ENCODE measurements at places on chromosomes 7 and 10. TPM values are rescaled to one million over a fixed set of nuclear protein-coding genes. Genes with fewer than 3 reads are reported as not detected.

ZNF511 gene
- 44.8 TPM for total RNA-seq

ERVW-1 gene
- total RNA-seq = not detected

EGFR gene
- total RNA-seq = 62.7 TPM

DNA sequence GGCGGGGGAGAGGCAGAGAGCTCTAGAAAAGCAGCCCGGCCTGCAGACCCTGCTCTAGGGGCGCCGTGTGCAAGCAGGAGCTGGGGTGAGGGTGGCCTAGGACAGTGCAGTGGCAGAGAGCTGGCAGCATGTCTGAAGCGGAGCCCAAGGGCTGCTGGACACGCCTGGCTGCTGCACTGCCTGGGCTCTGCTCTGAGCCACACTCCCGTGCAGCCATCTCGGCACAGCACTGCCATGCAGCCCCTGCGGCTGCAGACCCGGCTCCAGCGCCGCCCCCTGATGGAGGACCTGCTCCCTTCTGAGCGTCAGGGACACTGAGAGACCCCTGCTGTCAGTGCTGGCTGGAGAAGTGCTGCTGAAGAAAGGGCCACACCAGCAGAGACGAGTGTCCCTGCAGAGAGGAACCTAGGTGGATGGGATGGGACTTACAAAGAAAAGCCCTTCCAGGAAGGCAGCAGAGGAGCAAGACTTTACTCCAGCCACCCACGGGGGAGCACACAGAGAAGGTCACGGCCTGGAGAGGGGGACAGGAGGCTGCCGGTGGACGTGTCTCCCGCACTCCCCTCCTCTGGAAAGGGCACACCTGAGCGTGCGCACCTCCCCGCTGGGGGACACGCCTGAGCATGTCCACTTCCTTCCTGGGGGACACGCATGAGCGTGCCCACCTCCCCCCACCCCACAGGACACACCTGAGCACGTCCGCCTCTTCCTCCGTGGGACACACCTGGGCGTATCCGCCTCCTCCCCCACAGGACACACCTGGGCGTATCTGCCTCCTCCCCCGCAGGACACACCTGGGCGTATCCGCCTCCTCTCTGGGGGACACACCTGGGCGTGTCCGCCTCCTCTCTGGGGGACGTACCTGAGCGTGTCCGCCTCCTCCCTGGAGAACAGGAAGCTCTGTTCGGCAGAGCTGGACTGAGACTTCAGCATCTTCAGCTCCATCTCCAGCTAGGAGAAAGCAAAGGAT lies 252.9 kb downstream of the MAD1L1 start:
- peak; percentile 40 for DNase-seq

DNA sequence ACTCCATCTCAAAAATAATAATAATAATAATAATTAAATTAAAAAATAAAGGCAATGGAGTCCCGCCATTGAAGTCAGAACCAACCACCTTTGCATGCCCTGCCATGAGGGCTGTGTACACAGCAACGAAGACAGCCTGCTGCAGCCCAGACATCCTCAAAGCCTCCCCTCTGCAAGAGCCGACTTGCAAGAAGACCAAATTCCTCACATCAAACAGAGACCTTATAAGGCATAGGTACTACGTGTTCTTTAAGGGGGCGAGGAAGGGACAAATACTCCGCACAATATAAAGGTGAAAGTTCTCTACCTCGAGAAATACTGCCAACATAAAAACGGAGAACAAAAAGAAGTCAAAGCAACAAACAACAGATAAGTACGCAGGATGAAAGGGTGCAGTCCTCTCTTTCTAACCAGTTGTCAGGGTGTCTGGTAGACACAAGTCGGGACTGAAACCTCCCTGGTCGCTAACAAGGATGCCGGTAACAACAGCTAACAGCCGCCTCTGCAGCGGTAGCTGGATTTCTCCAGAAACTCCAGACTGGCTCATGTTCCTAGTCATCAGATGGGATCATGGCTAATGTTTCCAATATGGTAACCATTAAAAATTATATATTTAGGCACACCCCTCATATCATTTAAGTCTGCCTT lies 23.6 kb downstream of the FGFR2 start:
- DNase-seq = no peak

- DNase-seq = no peak
These were observed 1.2 kb upstream of the ORC5 start for GRCh38 chr7:104209063-104209462.

- DNase-seq = no peak
These were observed 237.4 kb upstream of the SEMA3D start for GRCh38 chr7:85424298-85424697.

GRCh38 chr10:69636626-69637605 lies 6.9 kb downstream of the FAM241B start:
- DNase-seq = no peak

- peak; percentile 80 for DNase-seq
These were observed 1.7 kb upstream of the SPACDR start for GRCh38 chr7:100465702-100466311.

GRCh38 chr10:80356989-80357850 lies 639 bp downstream of the DYDC2 start:
- DNase-seq = no peak

DNA sequence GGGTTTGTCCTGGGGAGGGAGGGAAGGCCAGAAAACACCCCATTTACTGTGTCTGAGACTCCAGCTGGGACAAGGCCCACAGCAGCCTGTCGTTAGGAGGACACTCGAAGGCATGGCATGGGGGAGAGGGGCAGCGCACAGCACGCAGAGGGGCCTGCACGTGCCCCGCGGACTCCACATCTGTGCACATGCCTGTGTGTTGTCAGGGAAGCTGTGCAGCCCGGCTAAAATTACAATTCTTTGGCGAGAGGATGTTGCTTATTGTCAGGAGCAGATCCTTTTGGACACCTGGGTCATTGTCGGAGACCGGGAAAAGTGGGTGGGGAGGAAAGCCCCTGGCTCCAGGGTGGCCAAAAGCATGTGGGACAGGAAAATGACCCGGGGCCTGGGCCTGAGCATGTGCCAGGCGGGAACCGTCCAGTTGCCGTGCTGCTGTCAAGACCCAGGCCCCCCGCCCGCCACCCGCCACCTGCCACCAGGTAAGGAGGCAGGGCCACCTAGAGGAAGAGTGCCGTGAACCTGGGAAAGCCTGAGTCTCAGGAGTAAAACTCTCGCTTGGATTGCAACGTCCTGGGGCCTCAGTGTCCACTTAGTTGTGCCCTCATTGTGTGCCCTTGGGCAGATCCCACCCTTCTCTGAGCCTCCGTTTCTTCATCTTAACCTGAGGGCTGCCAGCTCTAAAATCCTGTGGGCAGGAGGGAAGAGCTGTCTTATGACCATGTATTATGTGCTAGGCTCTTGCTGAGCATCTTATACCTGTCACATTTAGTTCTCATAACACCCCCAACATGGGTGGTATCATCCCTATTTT lies 7.2 kb downstream of the VSIR start:
- DNase-seq = no peak
